D721Med (cell line): ENCODE measurements at places on chromosomes 7 and 10.

- no peak for DNase-seq
These were observed 281.0 kb upstream of the PTER start for GRCh38 chr10:16155834-16156233.

DNA sequence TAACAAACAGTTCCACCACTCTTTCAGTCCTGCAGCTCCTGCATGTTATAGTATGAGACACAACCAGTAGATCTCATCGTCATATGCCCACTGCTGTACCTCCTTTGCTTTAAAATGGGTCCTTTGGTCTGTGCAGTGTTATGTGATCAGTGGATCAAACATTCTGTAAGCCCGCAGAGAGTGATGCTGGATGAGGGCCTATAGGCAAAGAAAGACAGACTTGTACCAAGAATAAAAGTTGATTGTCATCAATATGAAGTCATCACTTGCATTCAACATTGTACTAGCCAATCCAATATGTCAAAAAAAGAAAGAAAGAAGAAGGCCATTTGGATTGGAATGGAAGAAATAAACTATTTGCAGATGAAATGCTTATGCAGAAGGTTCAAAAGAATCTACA is 79.8 kb upstream of the PHYHIPL start:
- no peak for DNase-seq

DNA sequence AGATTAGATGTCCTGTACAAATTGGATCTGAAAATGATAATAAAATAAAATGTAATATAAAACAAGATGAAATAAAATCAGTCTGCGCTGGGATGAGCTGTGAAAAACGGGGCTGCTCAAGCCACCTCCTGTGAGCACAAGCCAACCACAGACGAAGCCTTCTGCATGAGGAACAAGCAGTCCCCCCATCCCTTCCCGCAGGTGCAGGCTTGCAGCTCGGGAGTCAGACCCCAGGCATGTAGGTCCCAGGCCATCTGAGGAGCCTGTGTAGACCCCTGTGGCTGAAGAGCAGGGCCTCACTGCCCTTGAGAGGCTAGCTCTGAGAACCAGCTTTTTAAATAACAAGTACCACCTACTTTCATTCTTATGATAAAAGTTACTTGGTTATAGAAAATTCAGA is 123.4 kb downstream of the TNS3 start:
- DNase-seq: no peak

DNA sequence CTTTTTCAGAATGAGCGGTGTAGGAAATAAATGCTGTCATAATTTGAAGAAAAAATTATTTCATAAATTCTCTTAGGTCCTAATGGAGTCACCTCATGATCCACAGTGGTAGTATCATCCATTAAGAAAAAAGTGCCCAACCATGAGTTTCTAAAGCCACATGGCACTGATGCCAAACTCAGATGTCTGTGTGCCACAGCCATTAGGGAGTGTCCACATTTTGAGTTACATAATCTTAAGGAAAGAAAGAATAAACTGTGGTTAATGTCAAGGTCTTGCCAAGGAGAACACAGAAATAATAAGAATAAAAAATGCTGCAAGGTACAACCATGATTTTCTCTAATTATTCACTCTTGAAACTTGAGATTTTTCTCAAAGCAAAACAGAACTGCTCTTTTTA is 1101.8 kb downstream of the SORCS3 start:
- no peak for DNase-seq

GRCh38 chr7:28269700-28270361 is 89.2 kb upstream of the JAZF1 start:
- DNase-seq: no peak

DNA sequence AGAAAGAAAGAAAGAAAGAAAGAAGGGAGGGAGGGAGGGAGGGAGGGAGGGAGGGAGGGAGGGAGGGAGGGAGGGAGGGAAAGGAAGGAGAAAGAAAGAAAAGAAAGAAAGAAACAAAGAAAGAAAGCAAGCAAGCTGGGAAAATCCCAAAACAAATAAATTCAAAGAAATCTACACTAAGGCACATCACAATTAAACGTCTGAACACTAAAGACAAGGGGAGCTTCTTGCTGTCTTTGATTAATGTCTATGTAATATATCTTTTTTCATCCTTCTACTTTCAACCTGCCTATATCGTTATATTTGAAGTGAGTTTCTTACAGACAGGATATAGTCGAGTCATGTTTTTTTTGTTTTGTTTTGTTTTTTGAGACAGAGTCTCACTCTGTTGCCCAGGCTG is 28.3 kb upstream of the EBF3 start:
- no peak for DNase-seq

GRCh38 chr10:55820478-55820877 is 540.6 kb downstream of the ZWINT start:
- DNase-seq: no peak

GRCh38 chr7:30751696-30752273 is at the start of gene INMT:
INMT (plus strand) TSS chr7:30752135; CDS start chr7:30752151, 16 bp downstream.
- DNase-seq: no peak

DNA sequence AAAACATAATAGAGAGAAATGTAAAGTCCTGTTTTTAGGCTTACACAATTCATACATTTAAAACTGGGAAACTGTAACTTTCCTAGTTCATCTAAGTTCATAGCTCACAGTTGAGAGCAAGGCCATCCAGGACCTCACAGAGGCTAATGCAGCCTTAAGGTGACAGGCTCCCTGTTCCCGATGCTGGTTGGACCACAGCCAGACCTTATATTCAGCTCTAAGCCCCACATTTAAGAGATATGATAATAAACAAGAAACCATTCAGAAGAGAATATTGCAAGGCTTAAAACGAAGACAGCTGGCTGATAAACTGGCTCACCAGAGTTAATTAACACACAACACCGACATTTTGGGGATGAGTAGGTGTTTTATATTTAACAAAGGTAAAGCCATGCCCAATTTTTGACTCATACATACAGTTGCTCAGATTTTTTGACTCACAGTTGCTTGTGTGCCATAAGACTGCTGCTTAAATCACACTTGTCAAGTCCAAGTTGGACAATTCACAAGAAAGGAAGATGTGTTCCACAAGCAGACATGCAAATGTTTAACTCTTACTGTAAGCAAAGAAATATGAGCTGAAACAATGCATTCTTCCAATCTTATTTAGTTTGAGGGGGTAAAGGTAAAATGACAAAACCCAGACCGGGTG is 41.1 kb upstream of the TMEM213 start:
- no peak for DNase-seq

GRCh38 chr10:121556918-121557573 is 41.2 kb downstream of the FGFR2 start:
- no peak for DNase-seq

- DNase-seq: no peak
These were observed 109.8 kb upstream of the NOBOX start for GRCh38 chr7:144513334-144513733.

GRCh38 chr10:28307267-28307666 is 4.4 kb upstream of the MPP7 start:
- no peak for DNase-seq

- no peak for DNase-seq
These were observed 66.3 kb downstream of the IGF2BP3 start for GRCh38 chr7:23403970-23404369.

DNA sequence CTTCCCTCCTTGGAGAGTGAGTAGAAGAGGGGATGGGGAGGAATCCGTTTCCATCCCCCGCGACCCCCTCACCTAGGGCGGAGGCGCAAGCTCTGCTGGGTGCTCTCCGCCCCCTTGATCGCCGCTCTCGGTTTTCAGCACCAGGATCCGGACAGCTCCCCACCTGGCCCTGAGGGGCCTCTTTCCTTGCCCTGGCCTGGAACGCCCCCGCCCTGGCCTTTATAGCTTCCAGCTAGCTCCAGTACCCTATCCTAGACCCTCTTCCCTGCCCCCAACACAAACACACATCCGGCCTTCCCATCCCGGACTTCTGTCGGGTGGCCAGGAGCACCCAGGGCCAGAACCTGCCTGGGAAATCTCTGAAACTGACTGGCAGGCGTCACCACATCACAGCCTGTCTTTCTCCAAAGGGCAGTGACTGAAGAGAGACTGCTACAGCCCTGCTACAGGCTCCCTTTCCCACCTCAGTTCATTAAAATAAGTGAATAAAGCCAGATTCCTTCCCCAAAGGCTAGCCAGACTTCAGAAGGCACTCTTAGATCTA is 72.3 kb upstream of the LEP start:
- DNase-seq: no peak

DNA sequence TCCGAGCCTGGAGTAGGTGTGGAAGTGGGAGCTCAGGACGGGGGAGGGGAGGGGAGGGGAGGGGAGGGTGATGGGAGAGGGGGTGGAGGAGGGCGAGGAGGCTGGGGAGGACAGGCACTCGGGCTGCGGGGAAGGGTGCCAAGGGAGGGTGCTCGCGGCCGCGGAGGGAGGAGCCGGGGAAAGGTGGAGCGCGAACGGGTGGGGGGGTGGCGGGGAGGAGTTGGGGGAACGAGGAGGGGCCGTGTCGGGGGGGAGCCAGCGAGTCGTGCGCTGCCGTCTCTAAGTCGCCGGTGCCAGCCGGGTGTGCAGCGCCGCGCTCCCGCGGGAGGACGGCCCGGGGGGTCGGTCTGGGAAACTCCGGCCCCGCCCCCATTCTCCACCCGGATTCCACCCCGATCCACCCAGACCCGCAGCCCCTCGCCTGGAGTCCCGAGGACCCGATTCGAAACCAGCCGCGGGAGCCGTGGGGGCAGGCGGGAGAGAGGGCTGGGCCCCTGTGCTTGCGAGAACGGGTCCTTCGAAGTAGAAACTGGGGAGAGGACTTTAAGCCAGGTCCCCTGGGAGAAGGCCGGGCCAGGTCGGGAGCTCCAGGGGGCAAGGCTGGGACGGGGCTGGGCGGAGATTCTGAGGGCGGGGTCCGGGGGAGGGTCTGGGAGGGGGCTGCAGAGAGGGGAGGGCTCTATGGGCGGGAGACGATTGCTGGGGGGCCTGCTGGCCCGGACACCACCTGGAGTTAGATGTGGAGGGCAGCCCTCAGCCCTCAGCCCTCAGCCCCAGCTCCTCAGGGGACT is at the start of gene ZNF467:
Gene ZNF467 (minus strand): TSS at position 143 of the 791 bp plus-strand sequence. CDS start 2,556 bp downstream, outside the sequence.
- DNase-seq: no peak

DNA sequence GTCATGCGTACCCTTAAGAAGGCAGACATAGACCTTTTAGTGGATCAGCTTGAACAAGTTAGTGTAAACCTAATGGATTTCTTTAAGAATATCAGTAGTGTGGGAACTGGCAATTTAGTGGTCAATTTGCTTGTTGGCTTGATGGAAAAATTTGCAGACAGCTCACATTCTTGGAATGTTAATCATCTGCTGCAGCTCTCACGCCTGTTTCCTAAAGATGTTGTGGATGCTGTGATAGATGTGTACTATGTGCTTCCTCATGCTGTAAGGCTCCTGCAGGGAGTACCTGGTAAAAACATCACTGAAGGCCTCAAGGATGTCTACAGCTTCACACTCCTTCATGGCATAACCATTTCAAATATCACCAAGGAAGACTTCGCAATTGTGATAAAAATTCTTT is 103.4 kb downstream of the ABCA13 start:
- no peak for DNase-seq

- no peak for DNase-seq
These were observed 108.3 kb downstream of the UPF2 start for GRCh38 chr10:11934262-11934661.

- DNase-seq: no peak
These were observed 1.4 kb downstream of the GIMAP5 start for GRCh38 chr7:150738591-150739001.

- DNase-seq: no peak
These were observed 128.4 kb upstream of the PALS2 start for GRCh38 chr7:24444666-24445440.

DNA sequence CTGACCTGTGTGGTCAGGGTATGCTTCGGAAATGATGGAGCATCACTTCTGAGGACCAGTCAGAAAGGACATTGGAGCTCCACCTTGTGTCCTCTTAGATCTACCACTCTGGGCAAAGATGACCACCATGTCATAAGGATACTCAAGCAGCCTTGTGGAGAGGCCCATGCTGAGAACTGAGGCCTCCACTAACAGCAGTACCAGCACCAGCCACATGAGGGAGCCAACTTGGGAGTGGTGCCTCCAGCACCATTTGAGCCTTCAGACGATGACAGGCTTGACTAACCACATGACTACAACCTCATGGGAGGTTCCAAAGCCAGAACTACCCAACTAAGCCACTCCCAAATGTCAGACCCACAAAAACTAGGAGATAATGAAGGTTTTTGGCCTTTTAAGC is 116.0 kb downstream of the NPTX2 start:
- DNase-seq: no peak

DNA sequence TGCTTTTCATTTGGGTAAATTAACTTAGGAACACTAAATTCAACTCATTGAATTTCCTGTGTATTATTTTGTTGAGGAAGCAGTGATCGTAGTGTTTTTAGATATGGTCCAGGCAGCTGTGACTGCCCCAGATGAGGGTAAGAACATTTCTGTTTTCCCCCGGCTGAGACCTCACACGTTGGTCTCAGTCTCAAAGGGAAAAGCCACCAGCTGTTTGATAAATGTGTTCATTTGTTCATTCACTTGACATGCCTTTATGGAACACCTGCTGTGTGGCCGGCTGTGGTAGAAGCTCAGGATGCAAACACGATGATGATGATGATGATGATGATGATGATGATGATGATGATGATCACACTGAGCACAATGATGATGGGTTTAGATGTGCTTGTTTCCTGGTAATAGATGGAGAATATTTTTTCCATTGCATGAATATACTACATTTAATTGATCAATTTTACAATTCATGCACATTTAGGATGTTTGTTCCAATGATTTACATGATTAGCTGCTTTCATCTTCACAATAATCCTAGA is 125.6 kb upstream of the ZNF32 start:
- no peak for DNase-seq

DNA sequence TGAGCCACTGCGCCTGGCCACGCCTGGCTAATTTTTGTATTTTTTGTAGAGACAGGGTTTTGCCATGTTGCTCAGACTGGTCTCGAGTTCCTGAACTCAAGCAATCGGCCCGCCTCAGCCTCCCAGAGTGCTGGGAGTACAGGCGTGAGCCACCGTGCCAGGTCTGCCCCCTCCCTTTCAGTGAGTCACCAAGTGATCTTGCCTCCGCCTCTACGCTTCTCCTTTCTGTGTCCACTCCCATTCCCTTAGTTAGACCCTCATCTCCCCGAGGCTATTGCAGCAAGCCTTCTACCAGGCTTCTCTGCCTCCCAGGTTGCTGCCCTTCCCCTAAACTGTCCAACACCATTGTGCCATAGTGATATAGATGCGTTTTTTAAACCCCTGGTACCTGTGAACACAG is 32.9 kb downstream of the CDC123 start:
- no peak for DNase-seq

- DNase-seq: no peak
These were observed 9.0 kb upstream of the POR start for GRCh38 chr7:75905785-75906604.
